ENCODE measurements at places on chromosomes 5 and 9.

GRCh38 chr5:26231316-26231715 is 807.1 kb downstream of the CDH9 start:
- DNase-seq: no peak

- no peak for DNase-seq
Observed at GRCh38 chr5:17157916-17158529, 59.4 kb upstream of the BASP1 start.

GRCh38 chr9:98964201-98964600 is 20.5 kb downstream of the COL15A1 start:
- DNase-seq: no peak

DNA sequence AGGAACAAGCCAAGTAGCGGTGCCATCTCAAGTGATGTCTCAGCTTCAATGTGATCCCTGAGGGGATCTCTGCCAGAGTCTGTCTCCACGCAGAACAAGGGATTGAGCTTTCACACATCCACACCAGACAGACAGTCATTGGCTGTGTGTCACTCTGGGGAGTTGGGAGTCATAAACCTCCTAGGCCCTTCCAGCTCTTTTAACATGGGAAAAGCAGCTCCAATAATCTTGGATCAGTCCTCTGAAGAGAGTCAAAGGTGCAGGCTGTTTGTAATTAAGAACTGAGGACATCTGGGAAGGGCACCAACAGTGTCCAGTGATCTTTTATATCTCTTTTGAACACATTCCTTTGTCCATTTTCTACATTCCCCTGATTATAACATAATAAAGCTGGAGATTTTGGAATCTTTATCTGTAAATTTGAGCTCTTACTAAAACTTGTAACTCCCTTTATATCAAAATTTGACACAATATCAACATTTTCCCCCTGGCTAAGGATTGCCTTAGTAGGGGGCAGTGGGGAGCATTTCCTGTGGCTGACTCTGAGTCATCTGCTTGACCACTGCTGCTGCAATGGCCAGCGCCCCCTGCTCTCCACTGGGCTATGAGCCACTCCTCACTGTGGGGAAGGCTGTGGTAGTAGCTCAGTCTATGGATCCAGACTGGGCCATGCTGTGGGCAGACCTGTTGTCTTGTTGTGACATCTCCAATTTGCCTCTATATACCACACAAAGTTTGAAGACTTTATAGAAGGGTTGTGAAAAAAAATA is 284.4 kb downstream of the OSTF1 start:
- no peak for DNase-seq

DNA sequence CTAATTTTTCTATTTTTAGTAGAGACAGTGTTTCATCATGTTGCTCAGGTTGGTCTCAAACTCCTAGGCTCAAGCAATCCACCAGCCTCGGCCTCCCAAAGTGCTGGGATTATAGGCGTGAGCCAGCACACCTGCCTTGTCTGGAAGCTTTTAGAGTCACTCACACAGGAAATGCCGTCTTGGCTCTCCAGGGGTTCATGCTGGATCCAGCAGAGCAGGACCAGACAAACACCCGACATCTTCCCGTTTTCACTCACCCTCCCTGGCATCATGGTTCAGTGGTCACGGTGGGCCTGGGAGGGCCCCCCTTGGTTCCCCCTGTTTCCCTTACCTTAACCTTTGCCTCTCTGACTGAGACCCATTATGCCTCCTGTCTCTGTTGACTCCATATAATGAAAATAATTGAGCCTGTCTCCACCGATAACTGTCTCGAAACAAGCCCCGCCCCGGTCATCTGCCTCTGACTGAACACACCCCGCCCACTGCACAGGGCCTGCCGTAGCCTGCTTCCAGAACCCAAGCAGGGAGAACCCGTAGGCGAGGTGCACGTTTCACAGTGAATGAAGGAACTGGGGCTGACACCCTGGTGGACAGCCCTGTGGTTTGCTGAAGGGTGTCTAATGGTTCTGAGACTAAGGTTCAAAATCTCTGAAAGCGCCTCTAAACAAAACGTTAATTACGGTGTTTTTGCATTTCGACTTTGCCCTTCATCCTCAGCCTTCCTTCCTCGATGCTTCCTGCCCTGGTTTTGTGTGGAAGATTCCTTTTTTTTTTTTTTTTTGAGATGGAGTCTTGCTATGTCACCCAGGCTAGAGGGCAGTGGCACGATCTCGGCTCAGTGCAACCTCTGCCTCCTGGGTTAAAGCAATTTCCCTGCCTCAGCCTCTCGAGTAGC is 39.7 kb upstream of the SPRY4 start:
- no peak for DNase-seq

- DNase-seq: no peak
Observed at GRCh38 chr9:123821619-123822018, 108.3 kb downstream of the DENND1A start.

Measured in cerebellar nuclear complex (tissue), 1 donor.